ENCODE measurements at places on chromosomes 6 and 20. TPM values are rescaled to one million over a fixed set of nuclear protein-coding genes. Genes with fewer than 3 reads are reported as not detected.

MACROD2 gene
- total RNA-seq, result 126 TPM

EGFL8 gene
- total RNA-seq, result 5.9 TPM

PARD6B gene
- total RNA-seq, result 9.4 TPM

TUBB gene
- 1,375 TPM for total RNA-seq

CCN5 gene
- not detected for total RNA-seq

BPIFB1 gene
- total RNA-seq, result not detected

SLC35D3 gene
- total RNA-seq, result not detected

ALDH5A1 gene
- 13.5 TPM for total RNA-seq

C20orf141 gene
- not detected for total RNA-seq

MEI4 gene
- total RNA-seq, result 0.31 TPM

BPI gene
- not detected for total RNA-seq

TUBE1 gene
- total RNA-seq, result 71.7 TPM

IL17F gene
- total RNA-seq, result not detected

FOXF2 gene
- 2.5 TPM for total RNA-seq

EYS gene
- 1.9 TPM for total RNA-seq

COL12A1 gene
- 67.3 TPM for total RNA-seq

CCHCR1 gene
- 14.1 TPM for total RNA-seq

DDO gene
- not detected for total RNA-seq

FAM83B gene
- total RNA-seq, result 0.31 TPM

LAMA4 gene
- 26.0 TPM for total RNA-seq

CYP39A1 gene
- 3.1 TPM for total RNA-seq

TMEM151B gene
- total RNA-seq, result 63.2 TPM

WFDC5 gene
- total RNA-seq, result not detected

VIP gene
- 3.1 TPM for total RNA-seq

GGT7 gene
- 26.9 TPM for total RNA-seq

SOX4 gene
- 272 TPM for total RNA-seq

IL20RA gene
- not detected for total RNA-seq

Data from parietal lobe (tissue), 2 donors.